CD4-positive, alpha-beta T cell (primary cell): ENCODE measurements at places on chromosomes 1 and 21.
A peak's percentile ranks its signal among the peaks of the same experiment; 100 is the strongest.

GRCh38 chr1:247274605-247275256 lies 18.9 kb downstream of the VN1R5 start:
- no peak for DNase-seq

DNA sequence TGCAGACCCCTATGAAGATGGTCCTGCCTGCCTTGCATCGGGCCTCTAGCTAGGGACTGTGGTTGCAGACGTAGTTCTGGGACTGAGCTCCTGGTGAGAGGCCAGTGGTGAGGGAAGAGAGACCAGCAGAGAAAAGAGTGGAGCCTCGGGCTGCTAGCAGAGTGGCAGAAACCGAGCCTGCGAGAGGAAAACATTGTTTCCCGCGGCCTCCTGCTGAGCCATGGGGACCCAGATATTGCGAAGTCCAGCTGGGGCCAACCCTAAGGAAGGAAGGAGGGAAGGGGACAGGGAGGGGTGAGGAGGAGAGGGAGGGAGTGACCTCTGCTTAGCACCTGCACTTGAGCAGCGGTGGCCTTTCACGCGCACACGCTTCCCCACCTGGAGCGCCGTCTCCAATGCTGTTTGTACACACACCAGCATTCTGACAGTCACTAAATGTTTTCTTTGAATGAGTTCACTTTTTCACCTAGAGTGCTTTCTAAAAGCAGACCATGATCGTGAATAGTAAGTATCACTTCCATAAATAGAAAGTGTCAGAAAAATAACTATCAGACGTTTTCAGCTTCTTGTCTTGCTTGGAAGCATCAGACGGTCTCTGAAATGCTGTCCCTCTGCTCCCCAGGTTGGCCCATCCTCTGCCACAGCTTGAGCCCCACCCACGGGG lies 2.5 kb upstream of the FNDC10 start:
- no peak for DNase-seq

GRCh38 chr1:103341377-103341880 lies 184.1 kb upstream of the RNPC3 start:
- DNase-seq, result no peak

DNA sequence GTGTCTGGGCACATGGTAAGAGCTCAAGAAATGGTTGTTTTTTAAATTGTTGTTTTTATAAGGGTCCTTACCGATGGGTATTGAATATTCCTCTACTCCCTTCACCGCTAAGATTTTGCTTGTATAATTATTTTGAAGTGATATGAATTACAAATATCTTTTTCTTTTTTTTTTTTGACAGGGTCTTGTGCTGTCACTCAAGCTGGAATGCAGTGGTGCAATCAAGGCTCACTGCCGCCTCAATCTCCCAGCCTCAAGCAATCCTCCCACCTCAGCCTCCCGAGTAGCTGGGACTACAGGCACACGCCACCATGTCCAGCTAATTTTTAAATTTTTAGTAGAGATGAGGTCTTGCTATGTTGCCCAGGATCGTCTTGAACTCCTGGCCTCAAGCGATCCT lies 27.1 kb upstream of the RAB3GAP2 start:
- no peak for DNase-seq

DNA sequence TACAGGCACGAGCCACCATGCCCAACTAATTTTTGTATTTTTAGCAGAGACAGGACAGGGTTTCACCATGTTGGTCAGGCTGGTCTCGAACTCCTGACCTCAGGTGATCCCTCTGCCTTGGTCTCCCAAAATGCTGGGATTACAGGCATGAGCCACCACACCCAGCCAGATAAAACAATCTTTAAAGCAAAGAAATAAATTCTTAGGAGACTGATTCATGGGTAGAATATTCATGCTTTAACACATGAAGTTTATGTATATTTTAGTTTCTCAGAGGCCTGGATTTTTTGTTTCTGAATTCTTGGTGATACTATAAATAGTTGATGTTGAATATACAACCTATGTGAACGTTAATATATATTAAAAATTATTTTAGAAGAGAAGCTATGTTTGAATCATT lies 127.4 kb upstream of the KIAA1614 start:
- DNase-seq, result no peak

DNA sequence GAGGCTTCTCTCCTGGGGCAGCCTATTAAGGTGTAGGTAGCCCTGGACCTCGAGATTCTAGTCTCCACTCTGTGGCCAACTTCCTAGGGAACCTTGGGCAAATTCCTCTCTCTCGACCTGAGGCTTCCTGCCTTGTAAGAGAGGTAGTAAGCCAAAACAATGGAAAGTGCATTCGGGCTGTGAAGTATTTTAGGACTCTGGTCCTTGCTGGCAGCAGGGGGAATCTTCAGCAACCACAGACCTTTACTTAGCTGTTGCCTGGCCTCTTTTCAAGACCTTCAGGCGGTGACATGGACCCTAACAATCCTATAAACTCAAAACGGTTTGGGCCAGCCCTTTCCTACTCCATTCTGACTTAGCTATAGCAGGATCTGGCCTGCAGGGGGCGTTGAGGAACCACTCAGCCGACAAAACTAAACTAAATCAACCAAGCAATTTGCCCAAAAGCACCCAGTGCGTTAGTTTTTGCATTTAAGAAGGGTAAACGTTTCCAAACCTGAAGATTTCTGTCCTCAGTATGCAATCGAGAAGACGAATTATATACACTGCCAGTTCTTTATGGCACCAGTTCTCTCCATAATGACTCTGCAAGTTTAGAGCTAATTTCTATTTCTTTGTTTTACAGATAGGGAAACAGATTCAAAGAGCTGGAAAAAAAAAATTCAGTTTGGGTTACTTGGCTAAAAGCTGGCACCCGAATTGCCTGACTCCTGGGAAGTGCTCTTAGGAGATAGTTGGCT lies 10.9 kb upstream of the SESN2 start:
- DNase-seq, result peak; percentile 83

- no peak for DNase-seq
Observed at GRCh38 chr1:89129911-89130310, 4.0 kb upstream of the GBP2 start.

DNA sequence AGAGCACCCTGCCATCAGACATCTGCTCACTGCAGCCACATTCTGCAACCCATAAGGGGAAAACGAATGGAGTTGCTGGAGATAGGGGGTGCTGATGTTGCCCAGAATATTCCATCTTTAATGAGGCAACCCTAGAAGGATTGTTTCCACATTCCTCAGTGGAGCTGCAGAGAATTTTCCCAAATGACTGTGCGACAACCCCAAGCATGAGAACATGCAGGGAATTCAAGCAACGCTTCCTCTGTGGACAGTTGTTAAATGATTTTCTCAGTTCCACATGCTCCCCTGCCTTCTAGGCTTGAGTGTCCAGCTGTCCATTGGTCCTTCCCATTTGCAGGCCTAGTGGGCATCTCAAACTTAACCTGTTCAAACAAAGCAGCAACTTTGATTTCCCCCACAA lies 20.5 kb upstream of the UBL4B start:
- no peak for DNase-seq

- DNase-seq, result peak; percentile 76
Observed at GRCh38 chr1:1858382-1859086, 32.4 kb downstream of the GNB1 start.

DNA sequence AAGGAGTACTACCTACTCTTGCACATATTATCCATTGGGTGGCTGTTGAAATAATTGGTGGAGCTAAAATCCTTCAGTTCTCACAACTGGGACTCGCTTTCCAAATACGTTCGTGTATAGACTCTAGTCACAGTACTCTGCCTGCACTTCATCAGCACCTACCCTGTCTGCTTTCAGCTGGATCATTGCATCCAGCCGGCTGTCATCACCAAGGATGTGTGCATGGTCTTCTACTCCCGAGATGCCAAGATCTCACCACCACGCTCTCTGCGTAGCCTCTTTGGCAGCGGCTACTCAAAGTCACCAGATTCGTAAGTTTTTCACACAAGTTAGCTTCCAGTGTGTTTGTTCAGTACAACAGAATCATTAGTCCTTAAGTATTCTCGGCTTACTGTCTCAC lies 37.3 kb upstream of the PGD start:
- DNase-seq, result no peak

DNA sequence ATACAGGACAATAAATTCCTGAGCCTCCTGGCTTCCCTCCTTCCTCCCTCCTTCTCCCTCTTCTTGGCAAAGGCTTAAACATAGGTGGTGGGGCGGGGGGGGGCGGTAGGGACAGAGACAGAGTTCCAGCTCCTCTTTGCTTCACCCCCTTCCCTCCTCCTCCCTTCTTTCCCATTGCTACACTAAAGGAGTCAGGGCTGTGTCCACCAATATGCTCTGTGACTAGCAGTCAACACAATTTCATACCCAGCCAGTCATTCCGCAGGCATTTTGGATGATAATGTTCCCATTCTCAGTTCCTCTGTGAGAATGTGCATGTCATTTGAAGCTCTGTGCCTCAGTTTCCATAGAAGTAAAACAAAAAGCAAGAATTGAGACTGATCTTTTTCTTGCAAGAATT lies 1.7 kb downstream of the LMOD1 start:
- no peak for DNase-seq

- no peak for DNase-seq
Observed at GRCh38 chr1:175434283-175434860, 241.8 kb upstream of the KIAA0040 start.

- no peak for DNase-seq
Observed at GRCh38 chr1:164569866-164570265, 10.9 kb downstream of the PBX1 start.

DNA sequence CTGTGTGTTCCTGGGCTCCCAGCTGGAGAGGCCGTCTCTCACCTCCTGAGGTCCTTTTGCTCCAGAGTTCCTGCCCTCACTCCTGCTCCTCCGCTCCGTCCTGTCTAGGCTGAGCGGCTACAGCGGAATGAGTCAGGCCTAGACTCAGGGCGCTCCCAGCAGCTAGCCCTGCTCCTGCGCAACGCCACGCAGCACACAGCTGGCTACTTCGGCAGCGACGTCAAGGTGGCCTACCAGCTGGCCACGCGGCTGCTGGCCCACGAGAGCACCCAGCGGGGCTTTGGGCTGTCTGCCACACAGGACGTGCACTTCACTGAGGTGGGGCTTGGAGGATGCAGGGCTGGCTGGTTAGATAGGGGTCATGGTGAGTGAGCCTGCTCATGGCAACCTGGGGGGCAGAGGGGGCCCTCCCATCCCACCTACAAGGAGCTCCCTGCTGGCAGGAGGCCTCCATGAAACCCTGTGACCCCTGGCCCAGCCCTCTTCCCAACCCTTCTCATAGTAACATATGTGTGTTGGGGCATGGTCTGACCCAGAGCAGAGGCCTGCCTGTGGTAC lies 15.1 kb downstream of the PSRC1 start:
- no peak for DNase-seq

DNA sequence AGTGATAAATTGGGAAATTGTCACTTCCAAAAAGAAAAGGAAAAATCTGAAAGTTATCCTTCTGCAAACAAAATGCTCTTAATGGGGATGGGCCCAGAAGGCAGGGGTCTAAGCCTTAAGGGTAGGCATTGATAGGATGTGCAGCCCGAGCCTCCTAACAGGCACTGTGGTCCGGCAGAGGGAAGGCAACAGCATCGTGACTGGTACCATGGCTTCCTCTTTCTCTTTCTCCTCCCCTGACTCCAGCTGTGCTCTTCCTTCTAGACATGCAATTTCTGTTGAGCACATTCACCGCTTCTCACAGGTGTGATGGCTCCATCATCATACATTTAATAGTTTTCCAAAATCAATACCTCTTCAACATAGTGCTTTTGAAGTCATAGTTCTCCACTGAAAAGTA lies 91.5 kb downstream of the SELENOF start:
- no peak for DNase-seq

DNA sequence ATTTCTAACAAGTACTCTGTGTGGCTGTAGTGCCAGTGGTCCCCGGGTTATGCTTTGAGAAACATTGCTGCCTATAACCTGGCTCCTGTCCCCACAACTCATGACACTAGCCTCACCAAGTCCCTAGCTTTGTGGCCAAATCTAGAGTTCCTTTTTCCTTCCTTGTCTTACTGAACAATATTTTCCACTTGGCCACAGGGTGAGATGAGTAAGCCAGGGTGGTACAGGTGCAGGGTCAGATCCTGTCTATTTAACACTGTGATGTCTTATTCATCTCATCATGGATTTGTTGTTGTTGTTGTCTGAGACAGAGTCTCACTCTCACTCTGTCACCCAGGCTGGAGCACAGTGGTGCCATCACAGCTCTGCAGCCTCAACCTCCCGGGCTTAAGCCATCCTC lies 18.6 kb downstream of the ARMH1 start:
- DNase-seq, result no peak

DNA sequence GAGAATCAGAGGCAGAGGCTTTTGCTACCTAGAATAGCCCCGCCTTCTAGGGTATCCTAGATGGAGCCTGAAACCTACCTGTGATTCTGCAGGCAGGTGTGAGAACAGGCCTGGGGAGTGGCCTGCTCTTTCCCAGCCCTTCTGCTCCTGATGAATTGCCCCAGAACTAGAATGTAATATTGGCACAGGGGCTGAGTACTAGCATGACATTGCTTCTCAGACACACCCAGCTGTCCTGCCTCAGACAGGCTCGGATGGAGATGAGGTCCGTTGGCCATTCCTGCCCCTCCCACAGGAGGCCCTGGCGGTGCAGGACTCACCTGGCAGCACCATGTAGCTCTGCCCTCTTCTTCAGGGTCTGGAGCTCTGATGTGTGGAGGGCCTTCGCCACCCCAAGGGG lies 237.6 kb downstream of the GRIK3 start:
- no peak for DNase-seq

- DNase-seq, result no peak
Observed at GRCh38 chr1:229191066-229191674, 79.7 kb upstream of the RAB4A start.

- no peak for DNase-seq
Observed at GRCh38 chr1:206032380-206033140, 8.9 kb upstream of the CTSE start.

- no peak for DNase-seq
Observed at GRCh38 chr1:235843461-235843961, 23.2 kb downstream of the LYST start.

DNA sequence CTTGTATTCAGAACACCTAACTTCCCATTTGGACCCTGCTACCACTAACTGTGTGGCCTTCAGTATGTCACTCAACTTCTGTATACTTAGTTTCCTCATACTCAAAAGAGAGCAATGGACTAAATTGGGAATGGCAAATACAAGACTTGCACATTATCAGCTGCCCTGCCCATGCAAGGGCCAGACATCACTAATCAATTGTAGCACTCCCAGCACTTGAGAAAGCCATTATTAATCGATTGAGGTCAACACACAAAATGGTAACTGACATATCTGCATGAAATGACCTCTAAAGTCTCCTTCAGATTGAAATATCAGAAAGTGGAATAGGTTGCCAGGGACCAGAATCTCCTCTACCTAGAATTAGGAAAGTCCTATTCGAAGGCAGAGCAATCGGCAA lies 59.2 kb downstream of the MT1HL1 start:
- no peak for DNase-seq

DNA sequence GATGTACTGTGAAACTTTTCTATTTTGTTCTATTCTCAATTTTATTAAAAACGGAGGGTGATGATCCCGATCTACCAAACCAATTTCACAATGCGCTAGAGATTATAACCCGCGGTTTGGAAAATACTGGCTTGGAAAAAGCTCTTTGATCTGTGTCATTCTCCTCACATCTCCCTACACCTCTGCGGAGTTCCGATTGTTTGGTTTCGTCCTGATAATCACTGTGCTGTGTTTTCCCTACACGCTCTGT lies 536 bp upstream of the ABCD3 start:
- DNase-seq, result no peak
